AG04450 (cell line): ENCODE measurements at places on chromosomes 11 and 22.

DNA sequence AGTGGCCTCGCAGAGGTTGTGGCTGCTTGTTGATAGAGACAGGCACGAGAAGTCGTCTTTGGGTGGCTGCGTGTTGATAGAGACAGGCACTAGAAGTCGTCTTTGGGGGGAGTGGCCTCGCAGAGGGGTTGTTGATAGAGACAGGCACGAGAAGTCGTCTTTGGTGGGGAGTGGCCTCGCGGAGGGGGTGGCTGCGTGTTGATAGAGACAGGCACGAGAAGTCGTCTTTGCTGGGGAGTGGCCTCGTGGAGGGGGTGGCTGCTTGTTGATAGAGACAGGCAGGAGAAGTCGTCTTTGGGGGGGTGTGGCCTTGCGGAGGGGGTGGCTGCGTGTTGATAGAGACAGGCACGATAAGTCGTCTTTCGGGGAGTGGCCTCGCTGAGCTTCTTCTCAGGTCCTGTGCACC is 328.8 kb downstream of the TBC1D22A start:
- DNase-seq = no peak

DNA sequence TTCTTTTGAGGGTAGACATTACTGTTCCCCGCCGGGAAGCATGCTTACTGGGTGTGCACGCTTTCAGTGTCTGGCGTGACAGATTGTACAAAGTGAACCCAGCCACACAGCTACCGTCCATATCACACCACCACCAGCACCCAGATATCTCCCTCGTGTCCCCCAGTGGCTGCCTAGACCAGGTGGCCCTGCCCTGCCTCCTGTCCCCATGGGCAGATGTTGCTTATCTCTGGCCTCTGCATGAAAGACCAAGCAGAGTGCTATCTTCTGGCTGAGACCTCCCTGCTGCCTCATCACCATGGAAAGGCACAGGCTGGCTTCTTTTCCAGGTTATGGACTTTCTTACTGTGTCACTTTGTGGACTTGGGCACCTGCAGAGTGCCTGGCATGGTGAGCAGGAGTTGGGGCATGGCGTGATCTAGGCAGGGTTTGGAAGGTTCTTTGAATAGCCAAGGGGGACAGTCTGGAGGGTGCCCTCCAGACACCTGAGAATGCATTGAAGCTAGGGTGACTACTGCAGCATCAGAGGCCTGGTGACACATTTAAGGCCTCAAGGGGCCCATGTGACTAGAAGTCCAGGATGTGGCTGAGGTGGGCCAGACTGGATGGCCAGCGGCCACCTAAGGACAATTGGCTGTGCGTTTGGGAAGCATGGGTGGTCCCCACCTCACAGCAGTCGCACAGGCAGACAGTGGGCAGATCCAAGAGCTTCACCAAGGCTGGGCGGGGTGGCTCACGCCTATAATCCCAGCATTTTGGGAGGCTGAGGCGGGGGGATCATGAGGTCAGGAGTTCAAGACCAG is 4.7 kb downstream of the TANGO2 start:
- DNase-seq = no peak

DNA sequence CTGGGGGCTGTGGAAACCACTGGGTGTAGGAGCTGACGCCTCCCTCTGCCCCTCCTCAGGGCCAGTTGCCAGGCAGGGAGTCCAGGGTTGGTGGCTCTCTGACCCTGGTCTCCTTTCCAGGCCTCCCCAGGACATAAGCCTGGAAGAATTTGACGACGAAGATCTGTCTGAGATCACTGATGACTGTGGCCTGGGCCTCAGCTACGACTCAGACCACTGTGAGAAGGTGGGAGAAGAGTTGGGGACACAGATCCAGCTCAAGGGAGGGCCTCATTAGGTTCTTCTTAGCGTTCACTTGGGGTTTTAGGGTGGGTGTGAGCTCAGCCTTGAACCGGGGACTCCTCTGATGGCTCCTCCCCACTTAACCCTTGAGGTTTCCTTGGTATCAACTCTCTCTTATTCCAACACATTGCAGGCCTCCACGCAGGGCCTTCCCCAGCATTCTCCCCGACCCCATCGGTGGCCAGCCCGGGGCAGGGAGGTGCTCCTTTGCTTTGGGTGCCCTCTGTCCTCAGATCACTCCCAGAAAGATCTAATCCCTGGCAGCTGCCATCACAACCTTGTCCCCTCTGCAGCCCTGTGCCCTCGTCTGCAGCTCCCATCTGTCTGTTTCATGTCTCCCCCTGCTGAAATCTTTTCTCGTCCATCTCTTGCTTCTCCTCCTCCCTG is 1.2 kb downstream of the MAPK8IP2 start:
- DNase-seq = no peak

DNA sequence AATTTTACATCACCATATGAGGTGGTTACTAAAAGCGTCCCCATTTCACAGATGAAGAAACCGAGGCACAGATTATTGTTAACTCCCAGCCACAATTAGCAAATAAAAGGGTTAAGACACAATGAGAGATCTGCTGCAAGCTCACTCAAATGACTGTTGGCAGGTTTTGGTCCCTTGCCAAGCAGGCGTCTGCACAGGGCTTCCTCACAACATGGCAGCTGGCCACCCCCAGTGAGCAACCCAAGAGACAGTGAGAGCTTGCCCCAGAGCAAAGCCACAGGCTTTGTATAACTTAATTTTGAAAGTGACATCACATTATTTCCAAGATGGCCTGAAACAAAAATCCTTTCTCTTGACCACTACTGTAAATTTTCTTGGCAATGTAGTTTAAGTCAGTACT is 217.6 kb downstream of the NTM start:
- DNase-seq = no peak

DNA sequence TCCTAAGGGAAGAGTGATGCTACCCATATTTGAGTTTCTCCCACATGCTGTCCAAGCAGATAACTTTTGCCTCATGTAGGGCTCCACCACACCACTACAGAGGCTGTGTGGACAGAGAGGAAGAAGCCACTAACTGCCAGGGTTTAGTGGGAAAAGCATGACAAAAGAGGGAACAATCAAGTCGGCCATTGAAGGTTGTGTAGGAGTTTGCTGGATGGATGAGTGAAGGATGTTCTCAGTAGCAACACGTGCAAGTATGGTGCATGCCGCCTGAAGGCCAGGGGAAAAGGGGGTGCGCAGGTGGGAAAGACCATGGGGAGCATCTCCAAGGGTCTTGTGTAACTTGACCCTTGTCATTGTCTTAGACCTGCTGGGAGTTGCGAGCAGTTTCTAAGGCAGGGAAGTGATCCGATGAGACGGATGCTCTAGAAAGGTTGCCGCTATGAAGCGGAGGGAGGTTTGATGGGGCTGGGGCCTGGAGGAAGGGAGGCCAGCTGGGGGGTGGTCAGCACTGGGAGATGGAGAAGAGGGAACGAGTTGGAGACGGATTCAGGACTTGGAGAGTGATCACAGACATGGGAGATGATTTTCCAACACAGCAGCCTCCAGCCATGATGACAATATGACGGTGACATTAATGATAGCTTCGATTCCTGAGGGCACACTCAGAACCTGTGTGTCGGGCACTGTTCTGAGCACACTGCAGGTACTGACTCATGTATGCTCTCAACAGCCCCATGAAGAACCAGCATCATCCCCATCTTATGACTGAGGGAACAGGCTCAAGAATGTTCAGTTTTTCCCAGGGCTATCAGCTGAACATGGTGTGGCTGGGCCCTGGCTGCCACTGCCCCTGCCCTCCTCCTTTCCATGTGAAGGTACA is 53.7 kb downstream of the CD6 start:
- no peak for DNase-seq

DNA sequence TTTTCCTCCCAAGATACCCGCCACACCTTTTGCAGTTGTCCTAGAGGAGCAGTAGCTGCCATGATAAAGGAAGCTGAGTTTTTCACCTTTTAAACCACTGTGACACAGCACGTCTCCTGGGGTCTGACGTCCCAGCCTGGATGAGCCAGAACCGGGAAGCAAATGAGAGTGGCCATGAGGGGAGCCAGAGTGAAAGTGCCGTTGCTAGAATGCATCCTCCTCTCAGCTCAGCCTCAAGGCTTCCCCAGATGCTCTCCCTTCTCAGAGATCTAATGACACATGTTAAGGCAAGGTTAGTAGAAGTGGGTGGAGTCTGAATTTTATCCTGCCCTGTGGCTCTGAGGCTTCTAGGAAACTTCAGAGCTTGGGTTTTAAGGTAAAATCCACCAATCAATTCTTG is 23.4 kb upstream of the HTR3A start:
- DNase-seq = no peak

GRCh38 chr22:41920271-41920976 is 5.5 kb upstream of the SHISA8 start:
- DNase-seq = no peak

GRCh38 chr22:23503736-23504440 is 76.2 kb downstream of the IGLL1 start:
- DNase-seq = no peak

GRCh38 chr11:122069707-122070360 is 46.2 kb downstream of the BLID start:
- peak; percentile 72 for DNase-seq

- no peak for DNase-seq
Observed at GRCh38 chr11:57310630-57311086, 14.1 kb downstream of the TNKS1BP1 start.

DNA sequence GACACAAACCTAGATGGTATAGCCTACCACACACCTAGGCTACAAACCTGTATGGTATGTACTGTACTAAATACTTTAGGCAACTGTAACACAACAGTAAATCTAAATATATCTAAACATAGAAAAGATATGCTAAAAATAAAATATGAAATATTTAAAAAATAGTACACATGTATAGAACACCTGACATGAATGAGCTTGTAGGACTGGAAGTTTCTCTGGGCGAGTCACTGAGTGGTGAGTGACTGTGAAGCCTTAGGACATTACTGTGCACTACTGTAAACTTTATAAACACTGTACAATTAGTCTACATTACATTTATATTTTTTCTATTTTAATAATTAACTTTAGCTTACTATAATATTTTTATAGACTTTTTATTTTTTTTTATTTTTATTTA is 1301.3 kb downstream of the FAM181B start:
- no peak for DNase-seq

DNA sequence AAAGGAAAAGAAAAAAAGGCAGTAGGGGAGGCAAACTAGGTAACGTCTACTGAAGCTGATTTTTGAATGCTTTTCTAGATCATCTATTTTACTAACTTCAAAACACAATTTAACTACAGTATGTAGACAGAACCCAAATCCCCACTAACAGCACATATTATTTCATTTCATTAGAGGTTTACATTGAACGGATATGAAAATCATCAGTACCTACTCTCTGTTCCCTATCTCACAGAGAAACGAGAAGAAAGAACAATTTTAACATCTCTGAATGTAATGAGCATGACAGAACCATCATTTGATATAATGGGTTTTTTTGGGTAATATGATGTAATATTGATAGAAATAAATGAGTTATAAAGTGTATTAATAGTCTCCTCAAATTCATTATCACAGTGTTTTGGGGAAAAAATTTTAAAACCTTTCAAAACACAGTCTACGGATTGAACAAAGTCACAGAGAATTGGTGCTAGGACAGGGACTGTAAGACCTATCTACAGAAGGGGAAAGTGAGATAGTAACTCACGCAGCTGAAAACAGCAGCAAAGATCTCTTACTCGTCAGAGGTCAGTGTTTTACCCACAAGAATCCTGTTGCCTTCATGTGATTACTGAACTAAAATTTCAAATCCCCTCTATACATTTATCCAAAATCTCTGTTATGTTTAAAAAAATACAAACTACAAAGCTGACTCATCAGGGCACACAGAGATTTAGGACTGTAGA is 77.3 kb downstream of the ZBTB44 start:
- no peak for DNase-seq

DNA sequence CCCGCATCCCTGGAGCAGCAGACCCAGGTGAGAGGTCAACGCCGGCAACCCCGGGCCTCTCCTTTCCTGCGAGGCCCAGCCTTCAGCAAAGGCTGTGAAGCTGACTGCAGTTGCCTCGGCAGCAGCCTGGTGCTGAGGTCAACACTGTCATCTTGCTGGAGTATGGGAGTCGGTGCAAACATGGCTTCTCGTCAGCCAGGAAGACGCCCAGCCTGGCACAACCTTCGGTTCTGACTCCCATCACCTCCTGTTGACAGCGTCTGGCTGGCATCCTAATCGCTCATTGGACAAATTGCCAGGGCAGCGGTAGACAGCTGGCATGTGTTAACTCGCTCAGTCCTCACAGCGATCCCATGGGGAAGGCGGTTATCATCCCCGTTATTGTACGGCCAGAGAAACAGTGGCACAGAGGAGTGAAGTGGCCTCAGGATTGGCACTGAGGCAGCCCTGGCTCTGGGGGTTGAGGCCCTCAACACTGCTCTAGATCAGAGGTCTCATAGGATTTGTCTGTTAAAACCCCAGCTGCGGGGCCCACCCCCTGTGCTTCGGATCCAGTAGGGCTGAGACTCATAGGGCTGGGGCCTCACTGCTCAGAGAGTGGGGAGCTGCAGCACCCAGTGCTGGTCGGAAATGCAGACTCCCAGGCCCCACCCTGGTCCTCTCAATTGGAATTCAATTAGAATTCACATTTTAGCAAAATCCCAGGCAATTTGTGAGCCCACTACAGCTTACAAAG is 39.3 kb upstream of the TP53I11 start:
- DNase-seq = no peak

GRCh38 chr11:122758339-122758738 is 80.0 kb upstream of the CRTAM start:
- no peak for DNase-seq

- DNase-seq = no peak
Observed at GRCh38 chr11:88603091-88603867, 265.7 kb upstream of the CTSC start.

GRCh38 chr22:50626314-50626849 is 1.6 kb downstream of the ARSA start:
- DNase-seq = no peak

GRCh38 chr11:117977029-117977428 is 9.2 kb upstream of the IL10RA start:
- no peak for DNase-seq

- no peak for DNase-seq
Observed at GRCh38 chr11:60835534-60835846, 6.4 kb upstream of the CCDC86 start.
